ENCODE measurements at places on chromosomes 2 and 18.

DNA sequence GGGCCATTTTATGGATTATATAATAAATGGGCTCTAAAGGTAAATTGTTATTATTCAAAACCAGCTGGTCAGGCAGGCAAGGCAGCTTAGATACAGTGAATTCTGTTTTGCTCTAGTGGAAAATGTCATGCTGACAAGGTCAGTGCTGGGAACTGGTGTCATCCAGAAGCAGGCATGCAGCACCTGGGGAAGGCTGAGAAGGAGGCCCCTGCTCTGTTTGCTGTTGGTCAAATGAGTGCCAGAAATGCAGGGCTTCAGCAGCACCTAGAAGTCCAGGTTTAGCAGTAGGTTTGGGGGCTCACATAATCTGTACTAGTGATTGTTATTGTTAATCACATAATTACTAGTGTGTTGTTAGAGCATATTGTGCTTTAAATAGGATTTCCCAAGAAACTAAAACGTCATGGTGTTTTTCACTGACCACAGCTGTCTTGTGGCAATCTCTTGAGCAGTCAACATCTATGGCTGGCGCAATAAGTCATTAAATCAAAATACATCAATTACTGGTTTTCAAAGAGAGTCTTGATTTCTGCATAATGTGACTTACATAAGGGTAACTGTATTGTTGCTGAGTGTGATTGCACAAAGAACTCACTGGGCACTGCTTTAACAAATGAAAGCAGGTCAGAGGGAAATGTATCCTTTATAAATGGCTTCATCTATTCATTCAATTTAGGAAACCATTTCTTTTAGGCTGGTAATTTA is 99.1 kb downstream of the MYO3B start:
- peak; percentile 65 for DNase-seq

DNA sequence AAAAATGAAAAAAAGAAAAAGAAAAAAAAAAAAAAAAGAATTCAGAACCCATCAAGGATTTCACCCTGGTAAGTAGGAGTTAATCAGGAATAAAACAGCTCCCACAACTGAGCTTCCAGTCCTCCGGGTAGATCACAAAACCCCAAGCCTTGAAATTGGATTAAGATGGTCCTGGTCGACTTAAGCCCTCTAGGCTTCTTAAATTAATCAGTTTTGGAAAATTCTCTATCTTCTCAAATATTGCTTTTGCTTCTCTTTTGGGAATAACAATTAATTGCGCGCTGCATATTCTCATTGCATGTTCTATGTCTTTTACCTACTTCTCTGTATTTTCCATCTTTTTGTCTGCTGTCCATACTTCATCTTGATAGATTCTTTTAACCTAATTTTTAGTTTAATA is 348.0 kb upstream of the MEX3C start:
- no peak for DNase-seq

DNA sequence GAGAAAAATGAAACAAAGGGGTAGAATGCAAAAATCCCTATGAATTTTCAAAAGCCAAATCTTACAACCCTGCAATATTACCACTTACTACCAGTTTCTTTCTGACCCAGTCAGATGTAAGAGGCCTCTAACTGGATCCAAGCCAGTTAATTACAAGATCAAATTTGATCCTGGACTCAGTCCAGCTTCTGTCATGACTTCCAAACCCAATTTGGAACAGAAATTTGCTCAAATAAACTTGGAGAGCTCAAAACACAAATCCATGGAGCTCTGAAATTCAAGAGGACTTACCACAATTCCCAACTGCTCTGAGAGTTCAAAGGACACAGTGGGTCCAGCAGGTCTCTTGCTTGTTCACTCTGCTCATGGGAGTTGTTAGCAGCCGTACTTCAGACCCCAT is 1271.7 kb upstream of the SLC39A10 start:
- no peak for DNase-seq

DNA sequence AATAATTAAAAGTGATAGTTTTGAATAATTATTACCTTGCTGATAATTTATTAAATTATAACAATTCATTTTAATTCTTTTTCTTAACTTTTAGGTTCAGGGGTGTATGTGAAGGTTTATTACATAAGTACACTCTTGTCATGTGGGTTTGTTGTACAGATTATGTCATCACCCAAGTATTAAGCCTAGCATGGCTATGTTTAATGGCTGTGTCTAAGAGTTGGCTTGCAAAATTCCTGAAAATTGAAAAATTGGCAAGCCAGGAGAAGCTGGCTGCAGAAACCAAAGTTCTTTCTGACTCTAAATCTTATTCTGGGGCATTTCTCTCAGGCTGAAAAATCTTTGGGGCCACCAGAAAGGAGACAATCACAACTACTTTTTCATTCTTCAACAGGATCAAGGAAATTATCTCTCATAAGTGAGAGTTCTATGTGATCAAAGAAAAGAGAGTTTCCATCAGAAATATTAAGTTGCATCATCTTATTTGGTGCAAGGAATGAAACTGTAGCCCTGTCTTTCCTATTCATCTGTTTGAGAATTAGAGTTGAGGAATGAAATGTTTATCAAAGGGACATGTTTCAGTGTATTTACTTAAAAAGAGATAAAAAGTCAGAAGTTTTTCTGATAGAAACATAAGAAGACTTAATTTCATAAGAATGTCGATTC is 412.1 kb upstream of the CDH2 start:
- no peak for DNase-seq

GRCh38 chr2:70959271-70959761 is 19.1 kb upstream of the ANKRD53 start:
- DNase-seq, result no peak

GRCh38 chr2:191225126-191225525 is 20.1 kb upstream of the MYO1B start:
- no peak for DNase-seq

- no peak for DNase-seq
Observed at GRCh38 chr2:118442046-118442445, 353.8 kb downstream of the INSIG2 start.

GRCh38 chr2:27663285-27664153 is at the start of the genes SLC4A1AP and SUPT7L:
Gene SLC4A1AP, plus strand, starts transcription at chr2:27663889. Its CDS starts 26 bp downstream, at chr2:27663915.
Gene SUPT7L, minus strand, starts transcription at chr2:27663614. Its CDS starts 1,422 bp downstream, at chr2:27662192.
- peak; percentile 76 for DNase-seq

GRCh38 chr2:203997980-203998809 is 61.6 kb downstream of the ICOS start:
- DNase-seq, result no peak

GRCh38 chr2:127759931-127760330 is 51.0 kb downstream of the WDR33 start:
- DNase-seq, result no peak

GRCh38 chr2:63692002-63692606 is 103.3 kb downstream of the MDH1 start:
- DNase-seq, result peak; percentile 15

DNA sequence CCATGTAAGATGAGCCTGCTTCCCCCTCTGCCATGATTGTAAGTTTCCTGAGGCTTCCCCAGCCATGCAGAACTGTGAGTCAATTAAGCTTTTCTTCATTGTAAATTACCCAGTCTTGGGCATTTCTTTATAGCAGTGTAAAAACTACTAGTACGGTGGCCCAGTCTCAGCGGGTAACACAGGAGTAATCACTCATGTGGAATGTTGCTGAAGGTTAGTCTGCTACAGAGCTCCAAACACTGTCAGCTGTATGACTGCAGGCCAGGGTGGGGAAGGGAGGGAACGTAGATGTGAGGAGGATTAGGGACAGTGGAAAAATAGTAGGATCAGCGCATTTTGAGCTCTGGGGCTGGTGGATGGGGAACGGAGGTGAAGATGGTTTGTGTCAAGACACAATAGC is 711.2 kb upstream of the SOX11 start:
- DNase-seq, result no peak

- no peak for DNase-seq
Observed at GRCh38 chr2:196389670-196390069, 218.3 kb upstream of the STK17B start.

DNA sequence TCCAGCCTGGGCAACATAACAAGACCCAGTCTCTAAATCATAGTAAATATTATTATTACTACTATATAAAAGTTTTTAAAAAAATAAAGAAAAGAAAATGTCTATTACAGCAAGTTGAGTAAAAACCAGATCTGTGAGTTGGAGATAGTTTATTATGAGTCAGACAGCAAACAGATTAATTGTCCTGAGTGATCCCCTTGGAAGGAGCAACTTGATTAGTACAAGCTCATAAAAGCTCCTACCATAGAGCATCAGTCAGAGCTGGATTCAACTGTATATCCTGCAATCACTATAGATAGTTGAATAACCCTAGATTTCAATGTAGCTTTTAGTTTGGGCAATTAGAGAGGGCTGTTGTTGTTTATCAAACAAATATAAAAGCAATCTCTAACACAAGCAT is 84.1 kb downstream of the TRABD2A start:
- no peak for DNase-seq

DNA sequence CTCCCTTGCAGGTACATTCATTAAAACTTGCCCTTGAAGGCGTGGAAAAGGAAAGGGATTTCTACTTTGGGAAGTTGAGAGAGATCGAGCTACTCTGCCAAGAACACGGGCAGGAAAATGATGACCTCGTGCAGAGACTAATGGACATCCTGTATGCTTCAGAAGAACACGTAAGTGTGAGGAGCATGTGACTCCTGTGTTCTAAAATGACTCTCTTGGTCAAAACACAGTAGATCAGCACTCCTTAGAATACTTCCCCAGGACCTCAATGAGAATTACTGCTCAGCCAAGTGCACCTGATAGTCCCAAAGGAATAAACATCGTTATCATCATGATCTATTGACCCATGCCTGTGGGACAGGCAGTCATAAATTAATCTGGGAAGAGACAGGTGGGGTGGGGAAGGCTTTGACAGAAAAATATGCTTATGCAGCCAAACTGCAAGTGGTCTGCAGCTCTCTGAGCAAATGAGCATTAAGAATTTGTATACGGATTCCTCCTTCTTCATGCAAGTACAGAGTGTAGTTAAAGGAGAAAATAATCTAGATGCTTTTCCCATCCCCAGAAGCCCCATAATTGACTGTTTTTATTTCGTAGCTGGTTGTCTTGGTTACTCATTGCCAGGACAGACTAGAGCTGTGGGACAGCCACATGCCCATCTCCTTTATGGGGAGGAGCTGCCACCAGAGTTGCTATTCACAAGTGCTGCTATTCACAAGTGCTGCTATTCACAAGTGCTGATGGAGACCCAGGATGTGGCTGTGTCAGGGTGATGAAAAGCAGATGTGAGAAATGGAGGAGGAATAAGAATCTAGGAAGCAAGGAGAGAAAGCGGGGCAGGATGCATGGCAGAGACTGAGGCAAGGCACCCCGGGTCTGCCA is 91.0 kb downstream of the MAPRE2 start:
- DNase-seq, result no peak

- no peak for DNase-seq
Observed at GRCh38 chr2:15865923-15866322, 74.4 kb upstream of the MYCN start.

DNA sequence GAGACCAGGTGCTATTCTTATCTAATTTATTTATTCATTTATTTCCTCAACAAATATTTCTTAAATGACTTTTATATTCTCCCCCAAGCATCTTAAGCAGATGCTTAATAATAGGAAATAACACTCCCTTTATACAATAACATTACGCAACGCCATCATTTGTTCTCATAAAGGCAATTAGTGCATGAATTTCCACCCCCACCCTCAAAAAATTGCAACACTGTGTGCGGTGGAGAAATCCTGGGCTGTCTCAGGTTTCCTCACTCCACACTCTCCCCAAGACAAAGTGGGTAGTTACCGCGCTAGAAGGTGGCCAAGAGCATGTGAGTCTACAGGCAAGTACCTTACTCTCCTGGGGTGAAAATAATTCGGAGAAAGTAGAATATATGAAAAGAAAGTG is 37.0 kb upstream of the CTDP1 start:
- no peak for DNase-seq

DNA sequence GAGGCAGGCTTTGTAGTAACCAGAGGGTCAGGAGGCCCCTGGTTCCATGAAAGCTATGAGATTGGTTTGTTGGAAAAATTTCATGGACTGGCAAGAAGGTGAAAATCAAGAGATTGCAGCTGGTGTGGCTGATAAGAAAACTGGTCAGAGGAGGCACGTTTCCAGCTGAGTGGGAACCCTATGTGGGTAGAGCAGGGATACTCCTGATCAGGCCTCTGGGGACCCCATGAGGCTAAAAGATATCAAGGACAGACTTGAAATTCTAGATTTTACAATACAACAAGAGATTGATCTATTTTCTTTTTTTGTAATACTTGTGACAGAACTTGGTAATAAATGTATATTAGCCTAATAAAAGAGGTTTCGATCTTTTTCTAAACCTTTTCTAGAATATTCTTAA is 1615.1 kb downstream of the DPP10 start:
- no peak for DNase-seq

DNA sequence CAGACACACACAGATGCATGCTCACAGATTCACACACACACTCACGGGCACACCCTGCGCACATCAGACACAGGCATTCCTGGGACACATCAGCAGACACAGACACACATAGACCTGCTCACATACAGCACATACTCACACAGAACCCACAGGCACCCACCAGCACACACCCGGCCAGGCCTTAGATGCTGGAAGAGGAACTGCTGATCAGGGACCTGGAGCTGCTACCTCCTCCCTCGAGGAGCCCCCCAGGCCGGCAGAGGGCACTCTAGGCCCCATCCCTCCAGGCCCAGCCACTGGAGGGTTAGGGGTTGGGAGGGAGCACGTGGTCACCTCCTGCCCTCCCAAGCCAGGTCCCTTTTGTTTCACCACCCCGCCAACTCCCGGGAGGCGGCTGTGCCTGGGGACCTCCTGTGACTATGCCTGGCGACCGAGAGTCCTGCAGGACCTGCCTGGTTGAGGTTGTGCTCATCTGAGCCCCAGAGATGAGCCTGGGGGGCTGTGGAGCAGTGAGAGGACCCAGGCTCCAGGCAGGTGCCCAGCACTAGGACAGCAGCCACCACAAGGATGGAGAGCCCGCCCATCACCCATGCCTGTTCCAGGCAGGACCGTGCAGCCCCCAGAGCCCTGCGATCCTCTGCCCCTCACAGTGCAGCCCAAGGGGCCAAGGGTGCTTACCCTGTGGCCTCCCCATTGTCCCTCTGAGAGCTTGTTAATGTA is 21.0 kb upstream of the PTMA start:
- DNase-seq, result no peak

DNA sequence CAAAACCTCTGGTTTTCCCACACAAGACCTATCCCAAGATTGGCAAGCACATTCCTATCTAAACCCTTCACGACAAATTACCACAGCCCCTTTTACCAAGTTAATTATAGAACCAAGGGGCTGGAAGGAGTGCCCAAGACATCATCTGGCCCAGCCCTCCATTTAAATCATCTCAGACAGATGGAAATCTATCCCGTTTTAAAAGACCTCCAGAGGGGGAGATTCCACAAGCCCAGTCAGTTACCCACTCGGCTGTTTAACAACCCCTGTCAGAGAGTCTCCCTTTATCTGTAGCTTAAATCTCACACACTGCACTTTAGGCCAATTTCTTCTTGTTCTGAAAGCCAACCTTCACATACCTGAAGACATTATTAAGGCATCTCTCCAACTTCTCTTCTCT is 179.1 kb upstream of the MEIS1 start:
- DNase-seq, result no peak

- DNase-seq, result no peak
Observed at GRCh38 chr18:58336605-58337004, 292.3 kb downstream of the ALPK2 start.

DNA sequence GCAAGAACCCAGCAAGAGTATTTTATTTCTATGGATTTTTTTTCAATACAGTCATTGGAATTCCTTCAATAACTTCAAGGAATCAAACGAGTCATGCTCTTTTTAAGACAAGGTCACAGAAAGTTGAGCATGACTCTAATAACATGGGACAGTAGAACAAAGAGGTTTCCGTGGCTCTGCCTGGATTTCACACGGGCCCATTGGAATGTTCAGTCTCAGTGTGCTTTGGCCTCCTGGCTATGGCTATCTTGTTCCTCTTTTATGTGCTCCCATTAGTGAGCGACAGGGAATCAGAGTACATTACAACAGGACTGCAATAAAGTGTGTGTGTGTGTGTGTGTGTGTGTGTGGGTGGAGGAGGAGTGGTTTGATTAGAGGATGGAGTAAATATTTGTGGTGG is 312.4 kb downstream of the DCC start:
- DNase-seq, result no peak

All from NCI-H1436 (cell line).